ENCODE measurements at places on chromosomes 2 and 18.

GRCh38 chr2:186205254-186205911 lies 280.7 kb upstream of the ZC3H15 start:
- peak; percentile 17 for DNase-seq

GRCh38 chr2:210584834-210585233 lies 28.4 kb downstream of the CPS1 start:
- no peak for DNase-seq

GRCh38 chr2:26506279-26506678 lies 28.4 kb upstream of the OTOF start:
- no peak for DNase-seq

DNA sequence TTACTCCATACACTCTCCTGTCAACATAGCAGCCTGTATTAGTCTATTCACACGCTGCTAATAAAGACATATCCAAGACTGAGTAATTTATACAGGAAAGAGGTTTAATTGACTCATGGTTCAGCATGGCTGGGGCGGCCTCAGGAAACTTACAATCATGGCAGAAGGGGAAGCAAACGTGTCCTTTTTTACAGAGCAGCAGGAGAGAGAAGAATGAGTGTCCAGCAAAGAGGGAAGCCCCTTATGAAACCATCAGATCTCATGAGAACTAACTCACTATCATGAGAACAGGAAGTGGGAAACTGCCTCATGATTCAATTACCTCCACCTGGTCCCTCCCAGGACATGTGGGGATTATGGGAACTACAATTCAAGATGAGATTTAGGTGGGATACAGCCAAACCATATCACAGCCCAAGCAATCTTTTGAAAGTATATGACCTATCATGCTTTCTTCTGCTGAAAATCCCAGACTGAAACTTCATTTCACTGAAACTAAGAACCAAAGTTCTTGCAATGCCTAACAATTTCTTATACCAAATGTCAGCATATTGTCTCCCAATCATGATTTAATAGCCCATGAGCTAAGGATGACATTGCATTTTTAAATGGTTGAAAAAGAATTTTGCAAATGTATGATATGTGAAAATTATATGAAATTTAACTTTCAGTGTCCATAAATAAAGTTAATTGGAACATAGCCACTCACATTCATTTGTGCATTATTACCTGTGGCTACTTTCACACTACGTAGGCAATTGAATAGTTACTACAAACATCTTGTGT lies 686.8 kb upstream of the ZEB2 start:
- DNase-seq, result no peak

- DNase-seq, result no peak
These were observed 53.1 kb upstream of the HS6ST1 start for GRCh38 chr2:128371648-128372345.

GRCh38 chr2:113834051-113834730 lies 55.7 kb upstream of the ACTR3 start:
- no peak for DNase-seq

GRCh38 chr2:232890896-232891601 lies 21.0 kb downstream of the SNORC start:
- DNase-seq, result no peak

- no peak for DNase-seq
These were observed 286.8 kb upstream of the RAB12 start for GRCh38 chr18:8322486-8322885.

- no peak for DNase-seq
These were observed 306.0 kb downstream of the FBXO15 start for GRCh38 chr18:73841661-73842060.

DNA sequence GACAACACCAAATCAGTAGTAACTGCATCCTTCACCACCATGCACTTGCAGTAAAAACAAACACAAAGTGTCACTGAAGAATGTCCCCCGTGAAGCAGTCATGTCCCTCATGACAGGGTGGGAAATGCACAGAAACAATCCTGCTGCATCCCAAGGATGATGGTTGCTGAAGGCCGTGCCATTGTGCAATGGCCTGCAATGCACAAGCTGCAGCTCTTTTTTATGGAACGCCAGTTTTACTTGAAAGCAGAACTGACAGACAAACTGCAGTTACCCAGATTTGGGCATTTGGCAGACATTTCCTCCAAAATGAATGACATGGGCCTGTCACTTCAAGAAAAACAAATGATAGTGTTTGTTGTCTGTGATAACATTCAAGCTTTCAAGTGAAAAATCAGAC lies 2.4 kb upstream of the CHST10 start:
- no peak for DNase-seq

GRCh38 chr2:189285962-189286645 lies 106.5 kb upstream of the COL5A2 start:
- no peak for DNase-seq

DNA sequence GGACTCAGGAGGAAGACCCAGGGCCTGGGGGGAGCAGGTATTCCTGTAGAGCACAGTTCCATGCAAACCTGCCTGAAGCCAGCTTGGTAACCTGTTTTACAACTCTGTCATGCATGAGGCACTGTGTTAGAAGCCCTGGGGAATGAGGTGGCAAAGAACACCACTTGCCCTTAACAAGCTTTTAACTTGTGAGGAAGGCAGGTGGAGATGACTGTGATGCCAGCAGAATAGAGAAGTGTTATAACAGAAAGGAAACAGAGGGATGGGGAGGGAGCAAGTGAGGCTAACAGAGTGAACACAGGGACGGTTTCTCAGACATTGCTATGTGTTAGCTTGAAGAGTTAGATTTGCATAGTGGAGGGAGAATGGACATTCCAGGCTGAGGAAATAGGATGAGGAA lies 11.5 kb upstream of the IL1A start:
- no peak for DNase-seq

DNA sequence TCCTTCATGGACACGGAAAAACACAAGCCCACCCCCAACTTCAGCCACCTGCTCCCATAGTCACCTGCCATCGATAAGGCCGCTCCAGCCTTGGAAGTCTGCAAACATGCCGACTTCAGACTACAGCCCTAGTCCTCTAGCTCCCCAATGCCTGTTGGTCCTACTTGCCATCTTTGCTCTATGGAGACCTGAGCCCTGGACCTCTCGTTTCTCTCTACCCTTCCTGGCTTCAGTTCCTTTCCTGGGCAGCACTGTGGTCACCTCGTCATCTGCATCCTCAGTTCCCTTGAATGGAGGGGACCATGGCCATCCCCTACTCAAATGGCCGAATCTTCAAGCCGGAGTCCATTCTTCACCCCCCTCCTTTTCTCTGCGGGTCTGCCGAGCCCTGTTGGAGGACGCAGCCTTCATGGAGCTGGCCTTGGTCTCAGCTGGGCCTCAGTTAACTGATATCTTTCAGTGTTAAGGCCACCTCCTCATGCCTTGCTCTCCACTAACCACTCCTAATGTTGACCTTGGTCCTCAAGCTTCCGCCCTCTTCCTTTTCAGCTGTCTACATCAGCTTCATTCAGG lies 47.7 kb upstream of the GBX2 start:
- DNase-seq, result no peak

DNA sequence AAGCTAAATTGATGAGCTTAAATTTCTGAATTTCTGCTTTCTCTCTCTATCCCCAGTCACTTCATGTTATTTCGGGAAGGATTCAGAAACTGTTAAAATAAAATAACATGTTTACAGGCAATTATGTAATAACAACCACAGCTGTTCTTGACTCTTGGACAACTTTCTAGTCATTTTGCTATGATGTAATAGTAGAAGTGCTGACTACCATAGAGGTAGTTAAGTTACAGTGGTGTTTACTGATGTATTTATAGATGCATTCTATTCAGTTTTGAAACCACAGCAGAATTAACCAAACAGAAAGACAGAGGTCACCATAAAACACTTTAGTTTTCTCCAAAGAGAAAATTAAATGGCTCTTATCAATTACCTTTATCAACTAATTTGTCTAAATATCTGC lies 1292.0 kb upstream of the CHAC2 start:
- DNase-seq, result no peak

- no peak for DNase-seq
These were observed 379.3 kb downstream of the SOX11 start for GRCh38 chr2:6071519-6071918.

GRCh38 chr2:42067521-42067920 lies 19.7 kb downstream of the PKDCC start:
- DNase-seq, result no peak

DNA sequence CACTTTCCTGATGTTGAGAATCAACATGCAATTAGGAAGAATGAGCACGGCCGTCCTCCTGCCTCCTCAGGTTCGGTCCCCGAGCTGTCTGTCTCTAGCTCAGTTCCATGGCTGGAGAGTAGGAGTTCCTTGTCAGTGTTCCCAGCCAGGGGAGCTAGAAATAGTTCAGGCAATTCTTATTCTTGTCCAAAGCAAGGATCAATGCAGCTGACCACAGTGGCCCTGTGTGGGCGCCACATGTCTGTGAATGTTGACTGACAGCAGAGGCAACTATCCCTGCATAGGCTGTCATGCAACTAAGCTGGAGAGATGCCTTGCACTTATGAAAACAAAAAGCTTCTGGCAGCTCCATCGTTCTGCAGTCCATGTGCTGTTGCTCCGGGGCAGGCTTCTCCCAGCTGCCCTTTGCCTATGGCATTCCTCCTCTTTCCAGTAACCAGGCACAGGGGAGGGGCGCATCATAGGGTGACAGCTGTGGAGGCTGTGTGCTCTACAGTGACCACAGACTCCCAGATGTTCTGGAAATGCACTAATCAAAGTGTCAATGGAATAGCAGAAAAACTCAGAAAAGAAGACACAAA lies 58.7 kb downstream of the PDCL3 start:
- no peak for DNase-seq

DNA sequence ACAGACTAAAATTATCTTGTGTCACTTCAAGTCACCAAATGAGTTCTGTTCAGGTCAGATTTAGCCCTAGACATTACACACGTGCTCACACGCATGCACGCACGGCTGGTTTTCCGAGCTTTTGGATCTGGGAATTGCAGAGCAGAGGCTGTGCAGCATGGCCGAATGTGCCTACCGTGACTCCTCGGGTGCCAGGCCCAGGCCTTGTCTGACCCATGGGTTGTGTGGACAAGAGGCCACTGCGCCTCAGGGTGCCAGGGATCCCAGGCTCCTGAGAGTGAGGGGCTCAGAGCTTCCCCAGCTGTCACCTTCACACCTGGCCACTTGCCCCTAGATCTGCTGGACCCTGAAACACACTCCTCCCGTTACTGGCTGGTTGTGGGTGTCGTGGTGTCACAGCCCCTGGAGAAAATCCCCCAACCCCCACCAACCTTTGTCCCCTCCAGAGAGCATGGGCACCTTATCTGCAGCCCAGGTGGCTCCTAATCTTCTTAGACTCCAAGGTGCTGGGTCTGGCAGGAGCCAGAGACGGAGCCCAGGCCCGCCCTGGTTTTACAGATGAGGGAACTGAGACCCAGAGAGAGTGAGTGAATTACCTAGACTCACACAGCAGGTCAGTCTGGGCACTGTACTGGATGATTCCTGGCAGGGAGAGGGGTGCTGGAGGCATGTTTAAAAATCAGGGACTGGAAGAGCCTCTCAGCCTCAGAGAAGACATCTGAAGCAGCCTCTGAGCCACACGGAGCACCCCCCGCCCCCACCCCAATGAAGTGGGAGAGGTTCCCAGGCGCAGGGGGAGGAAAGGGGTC lies 56.8 kb downstream of the ATOH8 start:
- DNase-seq, result no peak

GRCh38 chr2:207617011-207617671 lies 8.1 kb downstream of the METTL21A start:
- DNase-seq, result no peak

- DNase-seq, result no peak
These were observed 40.0 kb downstream of the RNU4ATAC start for GRCh38 chr2:121570667-121571055.

DNA sequence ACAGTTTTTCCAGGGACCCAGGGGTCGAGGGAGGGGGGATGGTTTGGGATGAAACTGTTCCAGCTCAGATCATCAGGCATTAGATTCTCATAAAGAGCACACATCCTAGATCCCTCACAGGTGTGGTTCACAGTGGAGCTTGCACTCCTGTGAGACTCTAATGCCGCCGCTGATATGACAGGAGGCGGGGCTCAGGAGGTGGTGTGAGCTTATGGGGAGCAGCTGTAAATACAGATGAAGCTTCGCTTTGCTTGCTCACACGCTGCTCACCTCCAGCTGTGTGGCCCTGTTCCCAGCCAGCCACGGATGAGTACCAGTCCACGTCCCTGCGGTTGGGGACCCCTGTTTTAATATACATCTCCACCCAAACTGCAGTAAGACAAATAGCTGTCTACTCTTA lies 204.2 kb downstream of the AGAP1 start:
- no peak for DNase-seq

- no peak for DNase-seq
These were observed 352.4 kb downstream of the EIPR1 start for GRCh38 chr2:3025261-3025660.

DNA sequence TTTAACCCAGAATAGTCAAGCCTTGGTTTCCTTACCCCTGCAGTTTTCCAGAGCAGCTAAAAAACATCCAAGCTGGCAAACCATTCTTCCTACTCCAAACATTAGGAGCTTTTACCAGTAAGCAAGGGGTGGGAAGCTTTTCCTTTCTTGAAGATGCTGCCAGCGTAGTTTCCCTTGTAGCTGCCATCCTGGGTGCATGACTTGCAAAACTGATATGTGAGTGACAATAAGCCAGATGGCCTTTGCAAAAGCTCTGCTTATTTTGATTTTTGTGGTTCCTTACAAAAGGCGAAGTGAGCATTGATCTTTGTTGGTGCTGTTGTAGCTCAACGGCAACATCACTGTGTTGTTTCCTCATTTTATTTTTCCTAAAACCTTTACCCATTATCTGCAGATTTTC lies 138.8 kb downstream of the WDSUB1 start:
- DNase-seq, result no peak

- no peak for DNase-seq
These were observed 17.8 kb downstream of the ARHGAP15 start for GRCh38 chr2:143146815-143147530.

DNA sequence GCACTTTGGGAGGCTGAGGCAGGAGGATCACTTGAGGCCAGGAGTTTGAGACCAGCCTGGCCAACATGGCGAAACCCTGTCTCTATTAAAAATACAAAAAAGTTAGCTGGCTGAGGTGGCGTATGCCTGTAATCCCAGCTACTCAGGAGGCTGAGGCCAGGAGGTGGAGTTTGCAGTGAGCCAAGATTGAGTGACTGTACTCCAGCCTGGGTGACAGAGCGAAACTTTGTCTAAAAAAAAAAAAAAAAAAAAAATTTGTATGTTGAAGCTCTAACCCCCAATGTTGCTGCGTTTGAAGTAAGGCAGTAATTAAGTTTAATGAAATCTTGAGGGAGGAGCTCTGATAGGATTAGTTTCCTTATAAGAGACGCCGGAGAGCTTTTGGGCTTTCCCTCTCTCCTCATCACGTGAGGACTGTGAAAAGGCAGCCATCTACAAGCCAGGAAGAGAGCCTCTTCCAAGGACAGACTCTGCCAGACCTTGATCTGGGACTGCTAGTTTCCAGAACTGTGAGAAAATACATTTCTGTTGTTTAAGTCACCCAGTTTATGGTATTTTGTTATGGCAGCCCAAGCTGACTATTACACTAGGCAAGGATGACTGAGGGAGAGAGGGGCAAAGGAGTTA lies 11.5 kb upstream of the PNPT1 start:
- DNase-seq, result no peak

GRCh38 chr2:179884193-179884592 lies 22.8 kb upstream of the ZNF385B start:
- DNase-seq, result no peak
